Mammary microvascular endothelial cell (primary cell): ENCODE measurements at places on chromosomes 12 and 14. TPM values are rescaled to one million over a fixed set of nuclear protein-coding genes. Genes with fewer than 3 reads are reported as not detected.

The TAS2R8 gene
- total RNA-seq = not detected in 2 replicates

The PRB3 gene
- total RNA-seq = not detected in 2 replicates

The RPL10L gene
- total RNA-seq = not detected in 2 replicates

The DBX2 gene
- not detected in 2 replicates for total RNA-seq

The SLC38A4 gene
- 0.07 and 0.10 TPM in 2 replicates for total RNA-seq

The RNASE7 gene
- total RNA-seq = not detected in 2 replicates

The SDR9C7 gene
- total RNA-seq = not detected in 2 replicates

The PRPH gene
- not detected in 2 replicates for total RNA-seq

The GPR65 gene
- under 0.01 and 0.13 TPM in 2 replicates for total RNA-seq

The FAM181A gene
- not detected in 2 replicates for total RNA-seq

The LRIG3 gene
- total RNA-seq = 17.3 and 17.4 TPM in 2 replicates

The FAM186B gene
- total RNA-seq = not detected in 2 replicates

The HHIPL1 gene
- 3.3 and 4.7 TPM in 2 replicates for total RNA-seq

The BRF1 gene
- total RNA-seq = 28.6 and 37.2 TPM in 2 replicates

The KRT80 gene
- 1.1 and 1.5 TPM in 2 replicates for total RNA-seq

The PPP1R1A gene
- not detected in 2 replicates for total RNA-seq

The LMO3 gene
- total RNA-seq = not detected in 2 replicates

The CPNE6 gene
- total RNA-seq = not detected in 2 replicates

The RPS26 gene
- total RNA-seq = 2,120 and 2,289 TPM in 2 replicates

The GUCY2C gene
- total RNA-seq = not detected in 2 replicates

The SYT1 gene
- 6.2 and 6.9 TPM in 2 replicates for total RNA-seq

The GLI1 gene
- not detected in 2 replicates for total RNA-seq

The CD27 gene
- not detected in 2 replicates for total RNA-seq

The KRT81 gene
- total RNA-seq = 0.20 and 0.67 TPM in 2 replicates

The KRT78 gene
- total RNA-seq = not detected in 2 replicates

The TEAD4 gene
- total RNA-seq = 78.2 and 82.3 TPM in 2 replicates

The RPGRIP1 gene
- 0.05 TPM in 1 of 2 replicates, not detected in the other for total RNA-seq

The SLC5A8 gene
- not detected in 2 replicates for total RNA-seq

The STAT6 gene
- total RNA-seq = 70.9 and 79.9 TPM in 2 replicates

The NKX2-1 gene
- total RNA-seq = not detected in 2 replicates

The KLRC2 gene
- not detected in 2 replicates for total RNA-seq

The ASCL1 gene
- total RNA-seq = not detected in 2 replicates

The PTPRQ gene
- not detected in 2 replicates for total RNA-seq
